ENCODE measurements at places on chromosomes 13 and 19. TPM values are rescaled to one million over a fixed set of nuclear protein-coding genes. Genes with fewer than 3 reads are reported as not detected.

- no peak overlapping the region for H3K27ac ChIP-seq
- H3K4me1 ChIP-seq = no peaks in the 10 kb centered on the region
- peaks cover 38% of the 10 kb centered on the region for H3K36me3 ChIP-seq
- H3K27me3 ChIP-seq = no peaks in the 10 kb centered on the region
- no peak overlapping the region for H3K4me3 ChIP-seq
- no peak for DNase-seq
Measured at GRCh38 chr19:38711726-38712153, 32.5 kb downstream of the CAPN12 start.

DNA sequence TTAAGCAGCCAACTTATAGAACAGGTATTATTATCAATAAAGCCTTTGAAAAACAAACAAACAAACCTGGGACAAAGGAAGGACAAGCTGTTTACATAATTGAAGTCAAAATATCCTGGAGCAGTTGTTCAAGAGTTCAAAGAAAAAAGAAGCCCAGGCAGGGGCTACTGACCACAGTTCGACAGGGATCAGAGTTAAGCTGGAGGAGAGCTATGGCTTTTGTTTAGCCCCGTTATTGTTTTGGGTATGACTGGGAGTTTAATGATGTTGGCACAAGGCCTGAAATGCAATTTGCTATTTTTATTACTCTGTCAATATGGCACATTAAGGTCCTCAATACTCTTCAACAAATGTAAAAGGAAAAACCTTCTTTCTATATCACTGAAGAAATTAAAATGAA is 624.4 kb upstream of the KLHL1 start:
- no peaks in the 10 kb centered on the region for H3K27me3 ChIP-seq
- DNase-seq = no peak
- H3K4me3 ChIP-seq = no peak overlapping the region
- H3K4me1 ChIP-seq = no peaks in the 10 kb centered on the region

DNA sequence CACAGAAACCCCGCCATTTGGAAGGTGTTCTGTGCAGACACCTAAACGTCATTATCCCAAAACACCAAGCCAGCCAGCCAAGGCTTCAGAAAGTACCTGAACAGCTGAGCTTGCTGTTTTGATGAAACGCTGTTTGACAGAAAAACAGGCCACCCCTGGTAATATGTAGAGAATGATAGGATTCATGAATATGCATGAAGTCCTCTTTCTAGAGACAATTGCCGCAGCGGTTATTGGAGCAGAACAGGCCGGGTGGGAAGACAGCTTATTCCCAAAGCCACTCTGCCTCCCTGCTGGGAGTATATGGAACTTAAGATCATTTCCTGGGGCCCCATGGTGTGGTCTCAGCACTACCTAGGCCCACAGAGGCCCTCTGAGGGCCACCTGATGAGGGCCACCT is 229.5 kb downstream of the UQCRFS1 start:
- H3K36me3 ChIP-seq = no peaks in the 10 kb centered on the region
- H3K4me3 ChIP-seq = no peak overlapping the region
- no peaks in the 10 kb centered on the region for H3K4me1 ChIP-seq
- H3K27ac ChIP-seq = no peak overlapping the region
- DNase-seq = no peak

GRCh38 chr13:97834250-97834649 is 119.2 kb upstream of the IPO5 start:
- H3K36me3 ChIP-seq = no peaks in the 10 kb centered on the region
- H3K27ac ChIP-seq = no peak overlapping the region
- H3K4me1 ChIP-seq = no peaks in the 10 kb centered on the region
- H3K27me3 ChIP-seq = no peaks in the 10 kb centered on the region
- DNase-seq = no peak

GRCh38 chr19:21713761-21714160 is 53.6 kb downstream of the ZNF100 start:
- H3K27ac ChIP-seq = no peak overlapping the region
- H3K4me3 ChIP-seq = no peak overlapping the region
- no peaks in the 10 kb centered on the region for H3K27me3 ChIP-seq
- no peaks in the 10 kb centered on the region for H3K4me1 ChIP-seq
- no peak for DNase-seq

DNA sequence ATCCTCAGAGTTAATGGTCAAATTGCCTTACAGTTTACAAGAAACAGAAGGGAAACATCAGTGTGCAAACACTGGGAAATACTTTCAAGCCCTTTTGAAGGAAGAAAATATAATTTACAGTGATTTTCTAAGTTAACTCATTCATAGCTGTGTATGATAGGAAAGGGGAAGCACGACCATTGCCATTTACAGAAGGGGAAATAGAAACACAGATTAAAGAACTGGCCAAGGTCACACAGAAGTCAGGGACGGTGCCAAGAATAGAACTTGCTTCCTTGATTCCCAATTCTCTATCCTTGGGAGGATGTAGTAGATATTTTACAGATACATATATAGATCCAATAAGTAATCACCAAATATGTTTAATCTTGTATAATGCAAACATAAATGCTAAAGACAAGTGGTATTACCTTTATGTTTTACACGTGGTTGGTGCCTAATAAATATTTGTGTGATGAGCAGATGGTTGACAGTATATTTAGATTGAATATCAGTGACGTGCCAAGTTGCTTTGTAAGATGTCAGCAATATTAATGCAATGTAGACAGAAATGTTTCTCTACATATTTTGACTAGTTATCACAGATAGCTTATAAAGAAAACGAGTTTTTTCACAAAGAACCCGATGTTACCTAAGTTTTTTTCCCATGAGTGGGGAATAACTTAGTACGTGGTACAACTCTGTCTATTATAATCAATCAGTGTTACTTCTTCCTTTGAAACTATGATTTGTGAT is 73.1 kb downstream of the FLT1 start:
- DNase-seq = no peak
- H3K27ac ChIP-seq = no peak overlapping the region
- H3K4me3 ChIP-seq = no peak overlapping the region
- no peaks in the 10 kb centered on the region for H3K36me3 ChIP-seq
- H3K4me1 ChIP-seq = peaks cover 3% of the 10 kb centered on the region
- H3K27me3 ChIP-seq = no peaks in the 10 kb centered on the region

GRCh38 chr13:23701186-23701585 is 131.0 kb downstream of the TNFRSF19 start:
- no peaks in the 10 kb centered on the region for H3K27me3 ChIP-seq
- no peak overlapping the region for H3K4me3 ChIP-seq
- no peak overlapping the region for H3K27ac ChIP-seq
- DNase-seq = no peak
- H3K4me1 ChIP-seq = peaks cover 10% of the 10 kb centered on the region

DNA sequence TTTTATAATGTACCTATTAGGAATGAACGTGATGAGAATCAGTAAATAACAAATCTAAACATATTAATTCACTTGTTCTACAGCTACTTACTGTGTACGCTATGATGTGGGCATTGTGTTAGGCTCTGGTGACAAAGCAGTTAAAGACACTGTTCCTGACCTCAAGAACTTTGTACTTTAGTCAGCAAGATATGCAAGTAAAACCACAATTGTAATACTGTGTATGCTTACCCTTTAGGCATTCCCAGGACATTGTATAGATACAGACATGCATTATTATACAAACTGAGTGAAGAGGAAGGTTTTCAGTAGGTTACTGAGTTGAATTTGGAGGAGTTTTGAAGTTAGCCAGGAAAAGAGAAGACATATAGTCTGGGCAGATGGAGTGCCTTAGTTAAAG is 435.8 kb downstream of the HS6ST3 start:
- no peak for DNase-seq
- no peak overlapping the region for H3K27ac ChIP-seq
- no peaks in the 10 kb centered on the region for H3K4me1 ChIP-seq
- no peaks in the 10 kb centered on the region for H3K36me3 ChIP-seq
- H3K27me3 ChIP-seq = no peaks in the 10 kb centered on the region
- H3K4me3 ChIP-seq = no peak overlapping the region

DNA sequence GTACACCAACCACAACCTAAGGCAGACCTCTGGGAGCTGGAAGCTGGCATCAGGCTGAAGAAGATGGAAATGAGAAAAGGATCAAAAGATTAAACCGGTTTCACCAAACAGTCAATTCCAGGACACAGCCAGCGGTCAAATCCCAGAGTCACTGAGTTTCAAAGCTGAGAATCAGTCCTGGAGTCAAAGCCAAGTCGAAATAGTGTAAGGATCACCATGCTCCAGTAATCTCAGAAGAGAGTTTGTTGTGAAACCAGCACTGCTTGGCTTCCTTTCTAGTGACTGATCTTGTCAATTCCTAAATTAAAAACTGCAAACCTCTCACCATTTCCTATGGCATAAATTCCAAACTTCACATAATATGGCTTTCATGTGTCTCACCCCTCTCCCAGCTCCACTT is 198.8 kb downstream of the GPC6 start:
- no peak for DNase-seq
- no peak overlapping the region for H3K4me3 ChIP-seq
- H3K27ac ChIP-seq = no peak overlapping the region
- no peaks in the 10 kb centered on the region for H3K27me3 ChIP-seq

- no peak overlapping the region for H3K4me3 ChIP-seq
- H3K27ac ChIP-seq = no peak overlapping the region
- no peak for DNase-seq
Measured at GRCh38 chr19:47315125-47315821, 5.6 kb downstream of the C5AR1 start.

- H3K36me3 ChIP-seq = no peaks in the 10 kb centered on the region
- no peak overlapping the region for H3K4me3 ChIP-seq
- peaks cover 11% of the 10 kb centered on the region for H3K27me3 ChIP-seq
- no peak overlapping the region for H3K27ac ChIP-seq
- DNase-seq = no peak
Measured at GRCh38 chr19:7883796-7884570, 4.3 kb upstream of the LRRC8E start.

- DNase-seq = no peak
- no peaks in the 10 kb centered on the region for H3K27me3 ChIP-seq
- no peak overlapping the region for H3K4me3 ChIP-seq
- no peak overlapping the region for H3K27ac ChIP-seq
Measured at GRCh38 chr13:52665325-52665724, 12.7 kb downstream of the SUGT1 start.

DNA sequence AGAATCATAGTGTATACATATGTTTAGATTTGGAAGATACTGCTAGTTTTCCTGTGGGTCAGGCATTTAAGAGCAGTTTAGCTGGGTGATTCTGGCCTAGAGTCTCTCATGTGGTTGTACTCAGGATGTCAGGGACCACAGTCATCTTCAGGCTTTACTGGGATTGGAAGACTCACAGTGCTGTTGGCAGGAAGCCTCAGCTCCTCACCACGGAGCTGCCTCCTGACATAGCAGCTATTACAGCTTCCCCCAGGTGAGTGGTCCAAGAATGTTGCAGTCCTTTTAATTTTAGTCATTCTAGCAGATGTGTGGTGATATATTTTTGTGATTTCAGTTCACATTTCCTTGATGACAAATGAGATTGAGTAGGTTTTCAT is 16.9 kb upstream of the GPR18 start:
- no peak overlapping the region for H3K27ac ChIP-seq
- H3K27me3 ChIP-seq = no peaks in the 10 kb centered on the region
- peaks cover 5% of the 10 kb centered on the region for H3K4me1 ChIP-seq
- peaks cover 5% of the 10 kb centered on the region for H3K36me3 ChIP-seq

DNA sequence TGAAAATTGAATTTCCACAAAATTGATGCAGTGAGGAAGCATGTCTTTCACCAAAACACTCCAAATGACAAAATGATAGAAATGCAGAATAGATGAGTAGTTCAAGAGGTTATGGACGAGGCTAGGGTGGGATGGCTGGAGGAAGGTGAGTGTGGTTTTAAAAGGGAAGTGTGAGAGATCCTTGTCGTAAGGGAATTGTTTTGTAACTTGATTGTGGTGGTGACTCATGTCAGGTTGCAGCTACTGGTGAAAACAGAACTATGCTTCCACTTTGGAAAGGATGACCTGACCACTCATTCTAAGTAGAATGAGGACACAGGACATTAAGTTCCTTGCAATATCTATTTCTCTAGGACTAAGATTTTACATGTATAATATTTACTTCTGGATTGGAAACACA is 345.7 kb downstream of the MTUS2 start:
- DNase-seq = no peak
- no peak overlapping the region for H3K4me3 ChIP-seq
- H3K36me3 ChIP-seq = no peaks in the 10 kb centered on the region
- H3K4me1 ChIP-seq = no peaks in the 10 kb centered on the region

DNA sequence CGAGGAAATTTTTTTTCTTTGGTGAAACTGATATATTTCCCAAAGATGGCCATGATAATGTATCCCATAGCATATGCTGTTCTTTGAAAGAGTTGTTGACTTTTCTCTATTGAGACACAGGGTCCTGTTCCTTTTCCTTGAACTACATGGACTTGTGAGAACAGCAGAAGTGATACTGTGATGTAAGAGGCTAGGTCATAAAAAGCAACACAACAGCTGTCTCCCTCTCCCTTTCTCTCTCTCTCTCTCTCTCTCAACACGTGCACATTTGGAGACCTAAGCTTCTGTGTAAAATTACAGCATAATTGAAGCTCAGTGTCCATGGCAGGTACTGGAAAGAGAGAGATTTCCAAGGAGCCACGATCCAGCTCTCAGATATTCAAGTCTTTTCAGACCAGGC is 1712.4 kb downstream of the EFNB2 start:
- H3K36me3 ChIP-seq = peaks cover 37% of the 10 kb centered on the region
- H3K27ac ChIP-seq = no peak overlapping the region
- H3K4me3 ChIP-seq = no peak overlapping the region
- no peak for DNase-seq
- peaks cover 4% of the 10 kb centered on the region for H3K4me1 ChIP-seq
- H3K27me3 ChIP-seq = no peaks in the 10 kb centered on the region

GRCh38 chr19:41566001-41566400 is 10.0 kb upstream of the CEACAM21 start:
- peaks cover 6% of the 10 kb centered on the region for H3K4me1 ChIP-seq
- H3K27ac ChIP-seq = no peak overlapping the region
- no peak overlapping the region for H3K4me3 ChIP-seq
- no peak for DNase-seq

DNA sequence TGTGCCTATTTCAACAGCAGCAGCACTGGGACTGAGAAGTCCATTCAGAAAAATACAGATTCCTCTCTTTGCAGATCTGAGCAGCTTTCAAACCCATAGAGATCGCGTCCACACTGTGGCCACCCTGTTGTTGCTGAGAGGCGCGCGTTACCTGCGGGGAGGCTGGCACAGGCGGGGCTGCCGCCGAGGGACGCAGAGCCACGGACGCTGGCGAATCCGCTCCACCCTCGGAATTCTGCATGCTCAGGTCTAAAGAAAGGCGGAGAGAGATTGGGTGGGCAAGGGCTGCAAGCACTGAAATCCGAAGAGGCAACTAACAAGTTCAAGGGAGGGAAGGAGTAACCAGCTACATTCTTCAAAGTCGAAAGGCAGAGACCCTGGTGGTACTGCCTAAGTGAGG is 63.0 kb downstream of the RFX2 start:
- H3K36me3 ChIP-seq = peaks cover 3% of the 10 kb centered on the region
- H3K4me1 ChIP-seq = no peaks in the 10 kb centered on the region
- H3K27me3 ChIP-seq = no peaks in the 10 kb centered on the region

- no peaks in the 10 kb centered on the region for H3K27me3 ChIP-seq
- peaks cover 20% of the 10 kb centered on the region for H3K36me3 ChIP-seq
- no peaks in the 10 kb centered on the region for H3K4me1 ChIP-seq
- DNase-seq = no peak
- H3K4me3 ChIP-seq = no peak overlapping the region
Measured at GRCh38 chr13:32663660-32664059, 77.4 kb downstream of the PDS5B start.

GRCh38 chr13:34608331-34608730 is 333.7 kb upstream of the NBEA start:
- no peaks in the 10 kb centered on the region for H3K36me3 ChIP-seq
- H3K4me1 ChIP-seq = no peaks in the 10 kb centered on the region
- no peak overlapping the region for H3K4me3 ChIP-seq
- no peak overlapping the region for H3K27ac ChIP-seq
- H3K27me3 ChIP-seq = no peaks in the 10 kb centered on the region
- DNase-seq = no peak

ZNF525 gene
- 18.0 TPM for total RNA-seq

APOC4 gene
- total RNA-seq = not detected

LGALS7B gene
- total RNA-seq = 14.7 TPM

TMEM238 gene
- total RNA-seq = 2.5 TPM

F10 gene
- 2.7 TPM for total RNA-seq

RDH8 gene
- not detected for total RNA-seq

SIAH3 gene
- 0.14 TPM for total RNA-seq
